ENCODE measurements at places on chromosomes 13 and 19.

DNA sequence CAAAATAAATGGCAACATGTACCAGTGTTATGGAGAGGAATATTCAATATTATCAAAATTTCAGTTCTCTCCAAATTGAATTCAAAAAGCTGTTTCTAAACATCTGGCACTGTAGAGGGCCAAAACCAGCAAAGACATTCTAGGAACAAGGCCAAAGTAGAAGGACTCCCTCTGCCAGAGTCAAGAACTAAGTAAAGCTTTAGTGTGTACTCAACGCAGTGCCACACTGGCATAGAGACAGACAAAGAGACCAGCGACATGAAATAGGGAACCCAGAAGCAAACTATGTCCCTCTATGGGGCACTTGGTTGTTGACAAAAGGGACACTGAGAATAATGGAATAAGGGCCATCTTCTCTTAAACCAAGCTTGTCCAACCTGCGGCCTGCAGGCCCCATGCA, 15.6 kb downstream of the SCGB2B2 start:
- DNase-seq: no peak

GRCh38 chr19:17847538-17848366, at the start of gene JAK3:
Gene JAK3 (minus strand): TSS chr19:17847982. CDS start chr19:17844417, 3,565 bp downstream.
- no peak for DNase-seq

DNA sequence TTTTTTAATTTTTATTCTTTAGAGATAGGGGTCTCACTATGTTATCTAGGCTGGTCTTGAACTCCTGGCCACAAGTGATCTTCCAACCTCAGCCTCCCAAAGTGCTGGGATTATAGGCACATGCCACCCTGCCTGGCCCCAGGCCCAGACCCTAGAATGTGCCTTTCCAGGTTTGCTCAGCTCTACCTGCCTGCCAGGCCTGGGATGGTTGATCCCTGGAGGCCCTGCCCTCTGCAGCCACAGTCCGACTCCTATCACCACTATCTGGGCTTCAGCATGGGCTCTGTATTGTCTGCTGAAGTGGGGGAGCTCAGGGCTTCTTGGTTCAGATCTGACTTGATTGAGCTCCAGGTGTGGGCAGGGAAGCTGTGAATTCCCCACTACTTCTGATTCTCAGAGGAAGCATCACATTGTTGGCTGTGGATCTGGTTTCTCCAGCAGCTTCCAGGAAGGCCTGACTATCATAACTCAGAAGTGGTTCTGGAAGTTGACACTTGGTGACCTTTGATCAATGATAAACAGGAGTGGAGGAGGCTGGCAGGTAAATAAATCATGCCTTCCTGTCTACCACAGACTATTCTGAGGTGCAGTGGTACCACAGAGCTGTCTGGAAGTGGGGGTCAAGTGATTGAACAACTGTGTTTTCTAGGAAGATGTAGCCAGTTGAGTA, 71.9 kb downstream of the OLFM4 start:
- DNase-seq: no peak

DNA sequence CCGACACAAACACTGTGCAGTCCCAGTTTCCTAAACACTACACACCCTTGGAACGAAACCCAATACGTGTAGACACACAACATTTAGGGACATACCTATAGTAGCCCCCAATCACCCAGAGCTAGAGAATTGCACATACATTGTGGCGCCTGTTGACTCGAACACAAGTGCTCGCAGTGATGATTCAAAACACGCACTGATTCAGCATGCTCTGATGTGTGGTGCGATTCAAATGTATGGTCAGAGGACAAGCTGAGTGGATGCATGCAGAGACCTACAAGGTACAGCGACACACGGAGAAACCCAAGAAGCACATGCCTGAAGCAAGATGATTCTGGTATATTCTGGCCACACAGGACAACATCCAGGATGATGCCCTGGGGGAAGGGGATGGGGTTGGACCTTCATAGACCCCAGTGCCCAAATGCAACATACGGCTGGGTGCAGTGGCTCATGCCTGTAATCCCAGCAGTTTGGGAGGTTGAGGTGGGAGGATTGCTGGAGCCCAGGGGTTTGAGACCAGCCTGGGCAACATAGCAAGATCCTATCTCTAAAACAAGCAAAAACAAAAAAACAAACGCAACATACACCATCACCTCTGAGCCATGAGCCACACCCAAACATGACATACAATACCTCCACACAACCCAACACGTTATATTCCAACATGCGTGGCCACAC, 997 bp upstream of the KCNN4 start:
- DNase-seq: no peak

DNA sequence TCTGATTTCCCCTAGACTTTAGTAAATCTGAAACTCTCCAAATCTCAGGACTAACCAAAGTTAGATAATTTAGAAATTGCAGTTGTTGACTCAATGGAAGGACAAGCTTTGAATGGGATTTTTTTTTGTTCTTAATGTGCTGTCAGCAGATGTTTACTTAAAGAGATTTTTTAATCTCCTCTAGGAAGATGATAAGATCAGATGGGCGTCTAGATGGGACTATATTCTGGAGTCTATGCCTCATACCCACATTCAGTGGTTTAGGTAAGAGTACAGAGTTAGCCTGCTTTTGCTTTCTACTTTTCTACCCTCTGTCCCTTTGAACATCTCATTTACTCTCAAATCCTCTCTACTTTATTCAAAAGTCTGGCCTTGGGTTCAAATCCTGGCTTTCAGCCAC, 39.3 kb downstream of the TM9SF2 start:
- DNase-seq: no peak

- DNase-seq: no peak
These were observed 71.5 kb downstream of the ZNF536 start for GRCh38 chr19:30443531-30444252.

GRCh38 chr19:16337809-16338469, 13.3 kb downstream of the KLF2 start:
- DNase-seq: no peak

GRCh38 chr19:55519451-55520311, 17.3 kb downstream of the SBK2 start:
- no peak for DNase-seq

GRCh38 chr19:41691268-41691970, 3.3 kb upstream of the CEACAM7 start:
- no peak for DNase-seq

DNA sequence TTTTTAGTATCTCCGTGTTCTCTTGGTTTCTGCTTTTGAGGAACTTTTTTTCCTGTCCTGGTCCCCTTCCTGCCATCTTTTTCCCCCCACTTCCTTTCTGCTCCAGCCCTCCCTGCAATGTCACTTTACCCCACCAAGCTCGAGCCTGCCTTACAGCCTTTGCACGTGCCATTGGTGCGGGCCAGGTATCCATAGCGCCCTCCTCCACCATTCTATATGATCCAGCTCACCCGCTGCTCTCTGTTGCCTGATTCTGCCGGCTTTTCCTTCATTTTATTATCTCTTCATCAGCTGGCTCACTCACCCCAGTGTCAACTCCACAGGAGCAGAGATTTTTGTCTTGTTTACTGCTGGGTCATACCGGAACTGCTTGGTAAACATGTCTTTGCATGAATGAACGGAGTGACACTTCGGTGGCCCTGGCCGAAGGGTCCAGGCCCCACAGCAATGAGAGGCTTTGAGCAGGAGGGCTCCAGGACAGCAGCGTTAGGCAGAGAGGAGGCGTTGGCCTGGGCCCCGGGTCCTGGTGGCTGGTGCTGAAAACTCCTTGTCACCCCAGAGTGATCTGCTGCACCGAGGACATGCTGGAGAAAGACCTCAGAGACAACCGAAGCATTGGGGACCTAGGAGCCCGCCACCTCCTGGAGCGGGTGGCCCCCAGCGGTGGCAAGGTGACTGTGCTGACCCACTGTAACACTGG, 1.2 kb downstream of the MRI1 start:
- no peak for DNase-seq

- no peak for DNase-seq
These were observed 20.6 kb downstream of the NECTIN2 start for GRCh38 chr19:44866664-44867063.

DNA sequence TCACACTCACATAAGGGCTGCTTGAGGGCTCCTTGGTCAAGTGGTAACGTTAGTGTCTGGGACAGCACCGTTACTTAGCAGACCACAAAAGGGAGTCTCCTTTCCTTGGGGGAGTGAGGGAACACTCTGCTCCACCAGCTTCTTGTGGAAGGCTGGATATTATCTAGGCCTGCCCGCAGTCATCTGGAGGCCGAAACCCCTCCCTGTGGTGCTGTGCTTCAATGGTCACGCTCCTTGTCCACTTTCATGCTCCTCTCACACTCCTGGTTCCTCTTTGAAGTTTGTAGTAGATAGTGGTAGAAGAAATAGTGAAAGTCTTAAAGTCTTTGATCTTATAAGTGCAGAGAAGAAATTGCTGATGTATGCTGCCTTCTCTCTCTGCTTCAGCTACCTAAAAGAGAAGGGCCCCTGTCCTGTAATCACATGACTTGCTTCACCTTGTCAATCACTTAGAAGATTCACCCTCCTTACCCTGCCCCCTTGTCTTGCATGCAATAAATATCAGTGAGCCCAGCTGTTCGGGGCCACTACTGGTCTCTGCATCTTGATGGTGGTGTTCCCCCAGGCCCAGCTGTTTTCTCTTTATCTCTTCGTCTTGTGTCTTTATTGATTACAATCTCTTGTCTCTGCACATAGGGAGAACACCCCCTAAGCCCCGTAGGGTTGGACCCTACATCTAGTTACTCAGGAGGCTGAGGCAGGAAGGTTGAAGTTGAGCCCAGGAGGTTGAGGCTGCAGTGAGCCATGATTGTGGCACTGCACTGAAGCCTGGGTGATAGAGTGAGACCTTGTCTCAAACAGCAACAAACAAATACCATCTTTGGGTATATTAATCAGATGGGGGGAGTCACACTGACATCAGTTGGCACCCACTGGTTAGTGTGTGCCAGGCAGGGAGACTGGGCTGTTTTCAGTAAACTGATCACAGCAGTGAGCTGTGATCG, 11.6 kb upstream of the MZF1 start:
- no peak for DNase-seq

DNA sequence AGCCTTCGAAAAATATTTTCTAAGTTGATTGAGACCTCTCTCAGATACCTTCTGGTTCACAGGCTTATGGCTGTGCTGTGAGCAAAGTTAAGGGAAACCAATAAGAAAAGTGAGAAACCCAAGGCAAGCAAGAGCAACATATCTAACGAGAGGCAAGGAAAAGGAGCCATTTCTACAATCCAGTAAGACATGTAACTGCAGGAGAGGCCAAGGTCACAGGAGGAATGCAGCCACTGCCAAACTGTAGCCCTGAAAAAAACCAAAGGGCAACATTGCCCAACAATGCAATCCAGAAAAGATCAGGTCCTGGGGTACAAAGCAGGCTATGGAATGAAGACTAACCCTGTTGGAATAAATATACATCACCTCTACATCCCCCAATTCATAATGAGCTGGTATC, 21.3 kb downstream of the SCGB2B2 start:
- no peak for DNase-seq

DNA sequence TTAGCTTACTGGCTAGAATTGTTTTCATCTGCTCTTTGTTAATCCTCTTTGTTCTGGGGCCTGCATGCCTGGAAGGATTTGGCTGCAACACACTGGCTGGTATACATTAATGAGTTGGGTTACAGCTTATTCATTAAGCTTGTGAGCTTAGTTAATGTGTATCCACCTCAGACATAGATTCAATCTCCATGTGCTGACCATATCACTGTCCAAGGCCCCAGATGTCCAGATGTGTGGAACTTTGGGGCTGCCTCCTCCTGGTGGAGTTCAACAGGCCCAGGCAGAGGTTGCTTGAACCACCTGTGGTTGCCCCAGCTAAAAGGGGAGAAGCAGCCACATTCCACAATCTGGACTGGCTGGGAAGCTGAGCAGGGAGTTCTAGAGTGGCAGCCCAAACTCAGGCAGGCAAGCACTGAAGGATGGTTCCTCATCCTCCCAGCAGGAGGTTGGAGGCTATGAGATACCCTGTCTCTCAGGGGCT, 5.4 kb downstream of the DIAPH3 start:
- no peak for DNase-seq

DNA sequence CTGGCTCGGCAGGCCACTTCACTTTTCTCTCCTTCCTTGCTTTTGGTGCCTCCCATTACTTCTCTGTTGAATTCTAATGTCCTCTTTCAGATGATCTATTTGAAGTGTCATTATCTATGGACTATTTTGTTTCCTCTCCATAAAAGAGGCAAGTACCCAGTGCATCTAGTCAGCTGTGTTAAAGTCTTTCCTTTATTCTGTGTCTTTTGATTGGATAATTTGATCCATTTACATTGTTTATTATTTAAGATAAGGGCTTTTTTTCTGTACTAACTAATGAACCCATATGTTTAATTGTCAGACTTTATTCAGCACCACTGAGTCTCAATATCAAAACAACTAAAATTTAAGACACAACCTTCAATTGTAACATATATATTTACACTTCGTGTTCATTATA, 36.4 kb downstream of the IGFL3 start:
- no peak for DNase-seq

GRCh38 chr13:103883164-103883563, 816.9 kb upstream of the SLC10A2 start:
- DNase-seq: peak; percentile 90

- DNase-seq: no peak
These were observed 1370.3 kb upstream of the MIR17HG start for GRCh38 chr13:89977203-89977602.

GRCh38 chr13:24627090-24627714, 53.0 kb upstream of the ATP12A start:
- peak; percentile 4 for DNase-seq

- DNase-seq: no peak
These were observed 45.4 kb downstream of the FAM124A start for GRCh38 chr13:51267622-51268021.

- no peak for DNase-seq
These were observed at the start of gene IQCN for GRCh38 chr19:18274219-18274780. Gene IQCN (minus strand): TSS chr19:18274452. CDS start chr19:18269478, 4,974 bp downstream.

GRCh38 chr13:114144606-114145244, 12.3 kb upstream of the RASA3 start:
- no peak for DNase-seq

GRCh38 chr13:63209330-63210017, 1793.8 kb upstream of the PCDH20 start:
- no peak for DNase-seq

DNA sequence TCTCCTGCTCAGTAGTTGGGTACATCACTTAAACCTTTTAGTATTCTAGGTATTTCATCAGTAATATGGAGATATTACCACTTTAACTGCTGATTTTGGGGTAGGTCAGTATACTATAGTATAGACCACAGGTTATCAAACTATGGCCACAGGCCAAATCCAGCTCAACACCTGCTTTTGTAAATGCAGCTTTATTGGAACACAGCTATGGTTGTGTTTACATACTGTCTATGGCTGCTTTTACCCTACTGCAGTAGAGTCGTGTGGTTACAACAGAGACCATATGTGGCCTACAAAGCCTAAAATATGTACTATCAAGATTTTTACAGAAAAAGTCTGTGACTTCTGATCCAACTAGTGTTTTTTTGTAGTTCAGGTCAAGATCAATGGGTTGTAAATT, 10.3 kb downstream of the COG6 start:
- no peak for DNase-seq

- DNase-seq: no peak
These were observed 65.3 kb upstream of the RXFP2 start for GRCh38 chr13:31674051-31674450.

DNA sequence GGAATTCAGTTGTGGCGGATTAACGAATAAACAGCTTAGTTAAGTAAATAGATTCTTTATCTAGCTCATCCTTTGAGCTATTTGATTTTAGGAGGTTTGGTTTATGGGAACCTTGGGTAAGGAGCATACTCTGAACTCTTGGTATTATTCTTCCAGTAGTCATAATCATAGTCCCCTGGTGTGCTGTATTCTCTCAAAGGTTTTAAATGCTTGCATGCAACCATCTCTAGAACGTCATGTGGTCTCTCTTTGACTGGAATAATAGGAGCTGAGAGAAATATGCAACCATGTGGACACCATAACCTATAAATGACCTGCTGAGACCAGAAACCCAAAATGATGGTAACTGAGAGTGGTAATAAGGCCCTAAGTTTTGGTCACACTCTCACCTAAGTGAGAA, 951.6 kb upstream of the MIR17HG start:
- DNase-seq: no peak
